ENCODE measurements at places on chromosomes 11 and 22.
A peak's percentile ranks its signal among the peaks of the same experiment; 100 is the strongest.

- no peak for DNase-seq
Measured at GRCh38 chr22:48849963-48850657, 977.6 kb downstream of the BRD1 start.

- peak; percentile 50 for DNase-seq
Measured at GRCh38 chr22:41862530-41863266, 29.8 kb downstream of the SREBF2 start.

DNA sequence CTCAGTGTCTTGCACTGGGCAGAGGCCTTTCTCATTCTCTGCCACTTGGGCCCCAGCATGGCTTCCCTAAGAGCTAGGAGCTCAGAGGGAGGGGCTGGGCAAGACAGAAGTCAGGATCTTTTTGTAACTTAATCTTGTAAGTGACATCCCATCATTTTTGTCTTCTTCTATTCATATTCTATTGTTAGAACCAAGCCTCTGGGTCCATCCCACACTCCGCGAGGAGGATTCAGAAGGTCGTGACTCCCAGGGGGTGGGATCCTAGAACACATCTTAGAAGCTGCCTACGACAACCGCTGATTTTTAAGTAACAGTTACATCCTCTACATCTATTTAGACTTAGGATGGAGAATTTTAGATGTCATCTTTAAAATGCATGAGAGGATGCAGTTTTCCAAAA, 1.5 kb upstream of the IL17RA start:
- no peak for DNase-seq

DNA sequence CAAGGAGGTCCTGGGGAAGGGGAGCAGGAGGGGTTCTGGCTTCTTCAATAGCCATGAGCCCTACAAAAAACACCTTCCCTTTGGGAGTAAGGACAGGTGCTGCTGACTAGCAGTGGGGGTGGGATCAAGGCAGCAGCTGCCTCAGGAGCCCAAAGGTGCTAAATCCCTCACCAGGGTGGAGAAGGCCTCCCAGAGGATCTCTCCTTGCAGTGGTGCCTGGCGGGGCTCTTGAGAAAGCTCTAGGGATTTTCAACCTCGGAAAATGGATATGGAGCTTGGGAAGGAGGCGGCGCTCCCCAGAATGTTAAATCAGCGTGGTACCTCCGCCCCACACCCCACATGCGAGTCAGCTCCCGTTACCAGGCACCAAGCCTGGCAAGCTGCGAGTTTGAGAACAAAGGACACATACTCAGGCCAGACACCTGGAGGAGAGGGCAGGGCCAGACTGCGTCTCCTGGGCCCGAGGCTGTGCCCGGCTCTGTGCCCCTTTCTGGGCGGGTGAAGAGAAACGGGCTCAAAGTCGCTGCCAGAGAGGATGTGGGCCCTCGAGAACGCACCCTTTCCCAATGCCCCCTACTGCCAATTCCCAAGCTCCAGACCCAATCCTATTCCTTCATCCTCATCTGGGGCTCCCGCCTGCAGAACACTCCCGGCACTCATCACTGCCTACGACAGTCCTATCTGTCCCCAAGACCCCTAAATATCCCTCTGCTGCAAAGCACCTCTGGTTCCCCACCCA, 139.0 kb downstream of the BRD1 start:
- no peak for DNase-seq

GRCh38 chr22:38258895-38259294, 13.9 kb downstream of the TMEM184B start:
- no peak for DNase-seq

- DNase-seq, result no peak
Measured at GRCh38 chr11:118913411-118914125, 12.2 kb downstream of the BCL9L start.

- no peak for DNase-seq
Measured at GRCh38 chr11:74479732-74480123, 12.4 kb upstream of the KCNE3 start.

DNA sequence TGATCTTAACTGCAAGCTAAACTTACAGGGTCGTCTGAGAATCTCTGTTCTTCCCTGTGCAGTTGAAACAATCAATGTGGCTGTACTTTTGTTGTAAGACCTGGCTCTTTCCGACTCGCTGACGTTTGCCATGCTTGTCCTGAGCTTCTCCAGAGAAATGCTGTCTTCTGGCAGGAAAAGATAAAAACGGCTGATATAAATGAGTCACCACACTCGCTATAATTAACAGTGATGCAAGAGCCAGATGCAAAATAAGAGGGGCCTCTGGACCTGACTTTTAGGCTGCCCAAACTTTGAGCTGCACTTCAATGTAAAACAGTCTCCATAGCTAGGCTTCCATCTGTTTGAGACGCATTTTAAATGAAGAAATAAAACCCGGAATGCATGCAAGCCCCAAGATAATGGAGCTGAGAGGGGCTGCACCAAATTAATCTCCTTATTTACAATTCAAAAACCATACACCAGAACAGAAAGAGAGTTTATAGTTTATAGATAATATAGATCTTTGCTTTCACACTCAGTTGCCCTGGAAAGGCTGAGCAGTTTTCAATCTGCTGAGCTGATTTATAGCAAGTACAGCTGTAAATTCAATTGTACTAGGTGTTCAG, 48.5 kb downstream of the WT1 start:
- no peak for DNase-seq

GRCh38 chr11:88799771-88800500, 265.8 kb downstream of the GRM5 start:
- DNase-seq, result no peak

- no peak for DNase-seq
Measured at GRCh38 chr11:131495423-131495822, 125.0 kb downstream of the NTM start.

GRCh38 chr11:64152841-64153691, 12.8 kb downstream of the MACROD1 start:
- peak; percentile 74 for DNase-seq

- no peak for DNase-seq
Measured at GRCh38 chr11:46248289-46249102, 29.0 kb upstream of the CREB3L1 start.

DNA sequence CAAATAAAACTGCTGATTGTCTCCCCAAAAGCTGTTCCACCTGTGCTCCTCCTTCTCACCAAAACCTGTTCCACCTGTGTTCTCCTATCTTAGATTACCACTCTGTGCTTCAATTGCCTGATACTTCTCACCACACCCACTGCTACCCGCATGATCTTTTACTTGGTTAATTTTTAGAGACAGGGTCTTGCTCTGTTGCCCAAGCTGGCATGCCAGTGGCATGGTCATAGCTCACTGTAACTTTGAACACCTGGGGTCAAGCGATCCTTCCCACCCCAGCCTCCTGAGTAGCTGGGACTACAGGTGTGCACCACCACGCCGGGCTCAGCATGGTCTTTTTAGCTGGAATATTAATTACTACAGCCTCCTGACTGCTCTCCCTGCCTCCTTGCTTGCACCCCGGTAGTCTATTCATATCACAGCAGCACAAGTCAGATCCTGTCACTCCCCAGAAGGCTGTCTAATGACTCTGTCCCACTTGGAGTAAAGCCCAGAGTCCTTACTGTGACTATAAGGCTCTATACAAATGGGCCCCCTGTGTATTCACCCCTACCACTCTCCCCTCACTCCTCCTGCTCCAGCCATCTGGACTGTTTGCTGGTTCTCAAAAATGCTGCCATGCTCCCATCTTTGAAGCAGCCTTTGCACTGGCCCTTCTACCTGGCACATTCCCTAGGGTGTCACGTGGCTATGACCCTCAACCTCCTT, 3.5 kb downstream of the C11orf91 start:
- DNase-seq, result no peak

- no peak for DNase-seq
Measured at GRCh38 chr11:42770444-42771065, 541.2 kb upstream of the API5 start.

- DNase-seq, result no peak
Measured at GRCh38 chr22:32994898-32995297, 63.3 kb downstream of the SYN3 start.

GRCh38 chr11:34302046-34302921, 55.5 kb downstream of the ABTB2 start:
- no peak for DNase-seq

DNA sequence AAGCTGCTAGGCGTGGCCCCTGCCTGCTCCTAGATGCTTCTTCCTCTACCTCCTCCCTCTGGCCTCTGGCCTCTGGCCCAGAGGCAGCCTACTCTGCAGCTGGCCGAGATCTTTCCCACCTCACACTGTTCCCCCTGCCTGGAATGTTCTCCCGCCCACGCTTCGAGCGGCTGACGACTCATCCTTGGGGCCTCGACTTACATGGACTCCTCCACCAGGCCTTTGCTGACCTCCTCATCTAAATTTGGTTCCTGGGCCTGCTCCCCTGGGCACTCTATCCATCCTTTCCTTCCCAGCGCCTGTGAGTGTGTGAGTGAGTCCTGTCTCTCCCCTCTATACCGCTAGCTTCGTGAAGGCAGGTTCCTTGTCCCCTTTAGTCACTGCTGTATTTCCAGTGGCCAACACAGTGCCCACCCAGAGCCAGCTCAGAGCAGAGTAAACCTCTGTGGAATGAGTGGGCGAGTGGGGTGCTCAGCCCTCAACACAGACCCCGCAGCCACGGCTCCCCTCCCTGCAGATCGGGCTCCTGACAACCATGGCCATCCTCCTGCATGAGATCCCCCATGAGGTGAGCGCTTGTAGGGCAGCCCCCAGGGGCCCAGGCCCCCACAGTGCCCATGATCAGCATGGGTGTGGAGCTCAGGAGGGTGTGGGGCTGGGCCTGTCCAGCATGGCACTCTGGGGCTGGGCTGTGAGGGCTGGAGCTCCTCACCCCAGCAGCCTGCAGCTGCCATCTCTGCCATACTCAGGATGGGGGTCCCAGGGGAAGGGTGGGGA, 5.7 kb downstream of the SLC39A13 start:
- DNase-seq, result no peak

- DNase-seq, result no peak
Measured at GRCh38 chr11:96322775-96323641, 20.0 kb downstream of the MAML2 start.

DNA sequence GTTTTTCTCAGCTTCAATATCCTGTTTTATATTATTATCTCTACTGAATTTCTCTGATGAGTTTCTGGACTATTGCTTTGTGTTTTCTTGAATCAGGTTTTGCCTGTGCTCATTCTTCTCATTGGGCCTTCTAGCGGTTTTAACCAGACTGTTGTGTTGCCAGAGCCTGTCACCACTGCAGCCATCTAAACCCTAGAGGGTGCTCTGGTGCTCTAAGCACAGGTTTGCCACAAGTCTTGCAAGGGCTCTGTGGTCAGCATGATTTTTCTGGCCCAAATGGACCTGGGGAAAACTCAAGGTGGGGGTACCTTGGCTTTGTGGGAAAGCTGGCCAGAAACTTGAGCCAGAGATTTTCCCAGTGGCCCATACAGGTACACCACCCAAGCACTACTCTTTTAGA, 52.4 kb upstream of the TYR start:
- DNase-seq, result no peak

GRCh38 chr11:119152604-119153003, 3.8 kb downstream of the ABCG4 start:
- DNase-seq, result no peak

- DNase-seq, result no peak
Measured at GRCh38 chr11:19934828-19935259, 222.2 kb downstream of the NAV2 start.

- peak; percentile 65 for DNase-seq
Measured at GRCh38 chr11:68142028-68142412, 20.8 kb upstream of the CHKA start.

- no peak for DNase-seq
Measured at GRCh38 chr11:85180528-85180927, 446.6 kb downstream of the DLG2 start.

- DNase-seq, result no peak
Measured at GRCh38 chr22:32745251-32745995, 56.1 kb upstream of the TIMP3 start.

- no peak for DNase-seq
Measured at GRCh38 chr11:21353425-21353824, 684.0 kb downstream of the NELL1 start.

DNA sequence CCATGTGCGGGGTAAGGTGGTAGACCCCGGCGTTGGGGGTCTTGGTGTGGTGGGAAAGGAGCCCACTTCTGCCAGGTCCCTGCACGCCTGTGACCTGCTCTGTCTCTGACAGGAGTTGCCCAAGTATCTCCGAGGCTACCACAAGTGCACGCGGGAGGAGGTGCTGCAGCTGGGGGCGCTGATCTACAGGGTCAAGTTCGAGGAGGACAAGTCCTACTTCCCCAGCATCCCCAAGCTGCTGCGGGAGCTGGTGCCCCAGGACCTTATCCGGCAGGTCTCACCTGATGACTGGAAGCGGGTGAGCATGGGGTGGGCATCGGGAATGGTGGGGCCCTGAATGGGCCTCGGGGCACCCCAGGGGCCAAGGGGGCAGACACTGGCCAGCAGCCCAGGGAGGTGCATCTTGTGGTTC, 83.0 kb downstream of the MYO7A start:
- no peak for DNase-seq

DNA sequence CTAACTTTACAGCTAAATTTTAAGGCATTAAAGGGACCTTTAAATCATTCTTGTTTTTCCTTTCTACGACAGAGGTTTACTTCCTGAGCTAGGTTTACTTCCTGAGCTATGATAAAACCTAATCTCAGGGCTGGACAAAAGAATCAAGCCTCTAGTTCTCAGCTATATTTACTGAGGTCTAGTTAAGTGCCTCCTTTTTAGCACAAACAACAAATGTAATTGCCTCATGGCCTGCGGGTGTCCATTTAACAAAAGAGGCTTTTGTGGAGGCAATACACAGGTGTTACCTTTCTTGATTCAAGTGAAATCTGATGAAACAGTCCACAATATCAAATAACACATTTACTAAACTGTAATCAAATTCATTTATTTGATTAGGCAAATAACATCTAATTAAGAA, 67.3 kb downstream of the IMMP1L start:
- no peak for DNase-seq

GRCh38 chr11:61041755-61042518, 60.4 kb upstream of the CD5 start:
- peak; percentile 84 for DNase-seq

- no peak for DNase-seq
Measured at GRCh38 chr22:28205926-28206325, 286.9 kb upstream of the PITPNB start.

- no peak for DNase-seq
Measured at GRCh38 chr11:74412321-74412720, 14.1 kb upstream of the PGM2L1 start.
